ENCODE measurements at places on chromosomes 13 and 19.

- peak; percentile 80 for DNase-seq
These were observed 1.4 kb upstream of the RAVER1 start for GRCh38 chr19:10334588-10335351.

DNA sequence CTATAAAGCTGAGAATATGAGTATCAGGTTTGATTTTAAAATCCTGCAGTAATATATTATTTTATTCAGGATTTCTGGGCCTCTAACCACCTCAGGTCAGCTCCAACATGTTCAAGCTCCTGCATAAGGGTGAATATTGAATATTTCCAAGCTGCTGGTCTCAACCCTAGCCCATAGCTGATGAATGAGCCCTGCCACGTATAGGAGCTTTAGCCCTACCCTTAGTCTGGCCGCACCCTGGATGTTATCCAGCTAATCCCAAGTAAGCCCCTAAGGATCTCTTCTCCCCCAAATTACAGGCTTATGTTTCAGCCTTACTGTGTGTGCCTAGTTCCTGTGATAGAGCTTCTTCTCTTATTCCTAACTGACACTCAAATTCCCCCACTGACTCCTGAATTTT is 240.6 kb downstream of the KCTD12 start:
- DNase-seq, result no peak

DNA sequence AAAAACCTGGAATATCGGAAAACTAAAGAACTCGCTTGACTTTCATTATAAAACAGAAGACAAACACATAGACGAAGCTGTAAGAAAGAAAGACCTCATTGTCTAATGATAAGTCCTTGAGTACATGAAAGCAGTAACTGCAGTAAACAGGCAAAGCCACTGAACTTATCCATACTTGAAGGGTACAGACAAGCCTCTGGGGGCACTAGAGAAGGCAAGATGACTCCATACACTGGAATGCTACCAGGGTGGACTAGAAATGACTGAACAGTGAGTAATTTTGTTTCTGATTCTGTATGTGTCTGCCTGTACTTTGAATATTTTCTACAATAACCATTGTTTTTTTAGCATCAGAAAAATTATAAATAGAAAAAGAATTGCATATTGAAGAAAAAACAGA is 507.9 kb downstream of the UQCRFS1 start:
- peak; percentile 91 for DNase-seq

GRCh38 chr19:41149831-41150230 is 35.6 kb downstream of the CYP2F1 start:
- no peak for DNase-seq

All from urothelium cell line (cell line).